Cortex of kidney (tissue), 1 donor: ENCODE measurements at places on chromosomes 3 and 15.

- DNase-seq, result no peak
These were observed 393.7 kb upstream of the C2CD4B start for GRCh38 chr15:62558640-62559380.

- DNase-seq, result no peak
These were observed 967.1 kb upstream of the ROBO1 start for GRCh38 chr3:80734920-80735319.

DNA sequence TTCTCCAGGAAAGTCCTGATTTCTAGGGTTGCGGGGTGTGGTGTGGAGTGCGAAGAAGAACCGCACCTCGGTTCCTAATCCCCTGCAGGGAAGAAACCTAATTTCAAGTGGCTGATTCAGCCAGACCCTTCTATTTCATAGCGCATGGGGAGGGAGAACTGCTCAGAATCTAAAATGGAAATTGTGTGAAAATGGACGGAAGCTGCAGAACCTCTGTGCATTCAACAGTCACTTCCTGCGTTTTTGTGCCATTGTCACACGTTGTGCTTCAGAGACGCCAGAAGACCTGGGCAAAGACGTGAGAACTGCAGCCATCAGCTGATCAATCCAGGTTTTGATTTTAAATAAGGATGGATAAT lies 1.2 kb downstream of the SIDT1 start:
- DNase-seq, result no peak

DNA sequence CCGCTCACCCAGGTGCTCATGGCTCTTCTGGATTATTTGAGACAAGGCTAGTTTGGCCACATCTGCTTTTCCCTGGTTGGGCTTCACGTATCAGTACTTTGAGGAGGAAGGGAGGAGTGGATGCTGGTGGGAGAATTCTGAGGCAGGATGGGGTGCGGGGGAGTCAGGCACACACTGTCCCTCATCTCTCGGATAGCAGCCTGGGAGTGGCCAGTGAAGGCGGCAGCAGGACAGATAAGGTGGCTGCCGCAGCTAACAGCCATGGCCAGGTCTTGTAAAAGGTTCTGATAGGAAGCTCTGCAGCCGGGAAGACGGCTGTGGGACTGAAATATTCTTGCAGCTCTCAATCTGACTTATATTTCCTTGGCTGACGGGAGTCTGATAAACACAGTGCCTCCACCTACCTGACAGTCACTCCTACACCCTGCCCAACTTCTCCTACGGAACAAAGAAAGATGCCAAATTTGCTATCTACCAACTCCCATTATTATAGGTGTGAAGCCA lies 87.3 kb downstream of the MESD start:
- no peak for DNase-seq

- no peak for DNase-seq
These were observed 100.9 kb upstream of the TLE3 start for GRCh38 chr15:70198441-70199123.

DNA sequence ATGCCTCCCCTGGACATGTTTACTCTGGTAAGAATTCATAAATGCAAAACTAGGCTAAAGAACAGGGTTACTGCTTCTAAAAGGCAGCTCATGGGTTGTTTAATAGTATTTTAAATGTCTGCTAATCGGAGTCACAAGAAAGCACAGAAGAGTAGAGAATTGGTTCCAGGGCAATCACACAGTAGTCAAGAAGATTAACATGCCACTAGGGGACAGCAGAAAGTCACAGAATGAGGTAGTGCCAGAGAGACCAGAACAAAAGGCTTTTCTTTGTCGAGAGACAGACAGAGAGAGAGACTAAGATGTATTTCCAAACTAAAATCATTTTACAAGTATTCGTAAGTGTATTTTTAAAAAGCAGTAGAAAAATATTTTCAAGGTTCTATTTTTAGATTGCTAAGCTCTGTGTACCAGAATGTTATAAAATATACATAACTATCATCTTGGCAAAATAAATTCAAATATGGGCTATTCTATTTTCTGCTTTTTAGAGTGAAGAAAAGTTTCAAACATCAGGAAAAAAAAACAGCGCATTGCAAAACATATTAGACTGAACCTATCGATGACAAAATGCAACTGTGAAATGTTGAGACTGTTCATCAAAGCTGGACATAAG lies 78.3 kb upstream of the CDIN1 start:
- no peak for DNase-seq

GRCh38 chr3:143888846-143889245 lies 40.6 kb upstream of the SLC9A9 start:
- DNase-seq, result no peak

GRCh38 chr3:137988982-137989381 lies 21.0 kb upstream of the CLDN18 start:
- DNase-seq, result no peak

- no peak for DNase-seq
These were observed 77.0 kb downstream of the BBX start for GRCh38 chr3:107599772-107600145.

- no peak for DNase-seq
These were observed 487.2 kb upstream of the FRG2C start for GRCh38 chr3:75176937-75177336.

- no peak for DNase-seq
These were observed 206.1 kb downstream of the CADPS start for GRCh38 chr3:62669161-62669560.

GRCh38 chr3:54963641-54964040 lies 35.8 kb upstream of the LRTM1 start:
- DNase-seq, result no peak

- DNase-seq, result no peak
These were observed 3.5 kb upstream of the MTFMT start for GRCh38 chr15:65032801-65033537.

DNA sequence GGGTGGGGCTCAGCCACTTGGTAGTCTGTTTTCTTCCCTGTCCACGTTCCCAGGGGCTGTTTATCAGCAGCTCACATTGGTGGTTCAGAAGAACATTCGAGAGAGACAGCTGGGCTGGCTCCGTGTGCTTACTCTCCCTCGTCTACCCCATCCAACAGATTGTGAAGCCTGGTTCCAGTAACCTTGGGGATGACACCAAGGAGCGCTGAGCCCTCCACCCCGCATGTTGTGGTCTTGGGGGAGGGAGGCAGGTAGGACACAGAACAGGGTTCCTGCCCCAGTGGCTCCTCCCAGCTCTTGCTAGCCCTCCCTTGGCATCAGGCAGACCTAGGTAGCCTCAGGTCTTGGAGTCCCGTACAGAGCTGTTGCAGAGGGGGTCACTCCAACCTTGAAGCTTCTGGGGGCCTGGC lies 33.1 kb downstream of the KLF13 start:
- DNase-seq, result no peak

- no peak for DNase-seq
These were observed 27.9 kb downstream of the FBXO45 start for GRCh38 chr3:196596355-196596754.

DNA sequence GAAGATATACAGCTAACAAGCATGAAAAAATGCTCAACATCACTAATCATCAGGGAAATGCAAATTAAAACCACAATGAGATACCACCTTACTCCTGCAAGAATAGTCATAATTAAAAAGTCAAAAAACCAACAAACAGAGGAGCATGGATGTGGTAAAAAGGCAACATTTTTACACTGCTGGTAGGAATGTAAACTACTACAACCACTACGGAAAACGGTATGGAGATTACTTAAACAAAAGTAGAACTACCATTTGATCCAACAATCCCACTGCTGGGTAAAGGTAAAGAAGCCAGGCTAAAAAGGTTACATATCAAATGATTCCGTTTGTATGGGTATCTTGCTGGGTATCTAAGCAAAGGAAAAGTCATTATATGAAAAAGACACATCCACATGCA lies 53.8 kb downstream of the STAG1 start:
- no peak for DNase-seq

DNA sequence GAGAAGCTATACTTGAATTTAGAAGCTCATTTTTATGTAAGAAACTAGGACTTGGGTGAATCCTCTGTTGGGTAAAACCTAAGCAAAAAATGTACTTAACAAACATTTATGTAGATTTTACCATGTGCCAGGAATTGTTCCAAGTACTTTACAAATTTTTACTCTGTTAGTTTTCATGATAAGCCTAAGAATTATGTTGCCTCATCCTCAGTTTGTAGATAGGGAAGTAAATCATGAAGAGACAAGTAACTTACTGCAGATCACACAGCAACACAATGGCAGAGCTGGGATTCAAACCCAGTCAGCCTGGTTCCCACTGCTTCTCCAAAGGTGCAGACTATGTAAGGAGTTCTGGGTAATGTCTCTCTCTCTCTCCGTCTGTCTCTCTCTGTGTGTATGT lies 169.9 kb downstream of the DIPK2A start:
- DNase-seq, result no peak

GRCh38 chr15:73573572-73573971 lies 59.6 kb downstream of the NPTN start:
- DNase-seq, result no peak

DNA sequence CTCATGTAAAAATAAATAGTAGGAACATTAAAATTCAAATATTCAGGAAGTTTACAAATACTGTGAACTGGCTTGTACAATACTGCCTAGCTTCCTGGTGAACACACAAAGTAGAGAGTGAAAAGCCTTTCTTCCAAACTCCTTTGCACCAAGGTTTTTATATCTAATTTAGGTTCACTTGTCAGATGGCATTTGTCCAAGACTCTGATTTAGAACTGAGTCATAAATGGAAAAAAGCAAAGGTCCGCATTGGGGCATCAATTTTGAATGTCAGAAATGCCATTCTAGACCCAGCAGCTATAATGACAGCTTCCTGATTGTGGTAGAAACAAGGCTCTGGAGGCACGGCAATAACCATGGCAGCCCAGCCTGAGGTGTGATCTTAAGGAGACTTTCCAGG lies 160.7 kb downstream of the PDE8A start:
- no peak for DNase-seq

DNA sequence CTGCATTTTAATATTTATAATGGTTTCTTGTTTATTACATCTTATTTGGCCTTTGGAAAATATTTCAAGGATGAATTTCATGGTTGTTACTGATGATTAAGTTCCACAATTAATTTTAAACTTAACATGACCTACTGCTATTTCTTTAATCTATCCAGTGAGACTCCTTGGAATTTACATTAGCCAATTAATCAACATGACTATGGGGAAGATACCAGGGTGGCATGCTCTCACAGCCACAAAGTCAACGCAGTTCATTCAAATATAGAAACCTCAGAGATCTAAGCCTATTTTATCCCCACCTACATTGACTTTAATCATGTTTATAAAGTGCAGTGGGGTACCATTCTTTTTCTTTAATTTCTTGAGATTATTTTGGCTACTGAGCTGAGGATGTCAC lies 43.6 kb upstream of the PDZRN3 start:
- DNase-seq, result no peak

- DNase-seq, result no peak
These were observed 1351.5 kb downstream of the ZPLD1 start for GRCh38 chr3:103786296-103786695.

- no peak for DNase-seq
These were observed 276.6 kb downstream of the SHQ1 start for GRCh38 chr3:72571638-72572114.

GRCh38 chr3:146975476-146975875 lies 370.3 kb upstream of the PLSCR5 start:
- no peak for DNase-seq
